Activated T-helper 17 cell treated with anti-CD3 and anti-CD28 coated beads, Interleukin-2, amount 50 U/mL, for 72 hours (primary cell): ENCODE measurements at places on chromosomes 5 and 9. TPM values are rescaled to one million over a fixed set of nuclear protein-coding genes. Genes with fewer than 3 reads are reported as not detected.

Gene PTGR1
- 5.5 TPM for total RNA-seq

Gene MYMK
- not detected for total RNA-seq

Gene BTNL3
- total RNA-seq: not detected

Gene CDHR2
- total RNA-seq: 0.50 TPM

Gene SERF1A
- total RNA-seq: 3.6 TPM

Gene BICD2
- total RNA-seq: 14.2 TPM

Gene AQP7
- 0.42 TPM for total RNA-seq

Gene WNT8A
- total RNA-seq: not detected

Gene PCDHB16
- not detected for total RNA-seq

Gene QRFP
- not detected for total RNA-seq

Gene TRIM7
- total RNA-seq: 5.9 TPM

Gene MCTP1
- not detected for total RNA-seq

Gene OLFM1
- total RNA-seq: not detected

Gene IL9
- 29.3 TPM for total RNA-seq

Gene TLX3
- total RNA-seq: not detected

Gene SPINK7
- not detected for total RNA-seq

Gene SGCD
- not detected for total RNA-seq

Gene SV2C
- total RNA-seq: 0.13 TPM

Gene TXNDC8
- not detected for total RNA-seq

Gene PTPN3
- total RNA-seq: 0.41 TPM
